ENCODE measurements at places on chromosomes 13 and 19.

DNA sequence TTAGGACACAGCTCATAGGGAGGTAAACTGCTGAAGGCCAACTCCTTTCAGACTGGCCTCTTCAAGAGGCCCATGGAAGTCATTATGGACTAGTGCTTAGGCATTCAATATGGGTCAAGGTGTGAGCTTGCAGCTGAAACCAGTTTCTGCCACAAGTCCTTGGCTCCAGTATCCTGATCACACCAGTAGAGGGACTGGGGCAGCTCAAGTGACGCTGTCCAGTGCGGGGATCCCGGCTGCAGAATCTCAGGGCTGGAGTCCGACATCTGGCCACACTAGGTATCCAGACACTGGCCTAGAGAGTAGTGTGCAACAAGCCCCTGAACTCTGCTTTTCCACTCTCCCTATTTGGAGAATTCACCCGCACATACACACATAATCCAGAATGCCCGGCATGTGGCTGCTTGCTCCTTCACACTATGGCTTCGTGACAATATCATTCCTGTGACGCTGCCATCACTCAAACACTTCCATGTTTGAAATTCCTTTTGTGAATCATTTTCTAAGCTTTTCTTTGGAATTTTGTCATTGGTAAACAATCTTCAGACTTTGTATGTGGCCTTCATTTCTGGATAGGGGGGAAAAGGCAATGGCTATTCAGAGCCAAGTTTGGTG lies 425.1 kb downstream of the EFNB2 start:
- DNase-seq: no peak

- DNase-seq: no peak
Measured at GRCh38 chr13:113091891-113092775, 13.5 kb upstream of the F7 start.

DNA sequence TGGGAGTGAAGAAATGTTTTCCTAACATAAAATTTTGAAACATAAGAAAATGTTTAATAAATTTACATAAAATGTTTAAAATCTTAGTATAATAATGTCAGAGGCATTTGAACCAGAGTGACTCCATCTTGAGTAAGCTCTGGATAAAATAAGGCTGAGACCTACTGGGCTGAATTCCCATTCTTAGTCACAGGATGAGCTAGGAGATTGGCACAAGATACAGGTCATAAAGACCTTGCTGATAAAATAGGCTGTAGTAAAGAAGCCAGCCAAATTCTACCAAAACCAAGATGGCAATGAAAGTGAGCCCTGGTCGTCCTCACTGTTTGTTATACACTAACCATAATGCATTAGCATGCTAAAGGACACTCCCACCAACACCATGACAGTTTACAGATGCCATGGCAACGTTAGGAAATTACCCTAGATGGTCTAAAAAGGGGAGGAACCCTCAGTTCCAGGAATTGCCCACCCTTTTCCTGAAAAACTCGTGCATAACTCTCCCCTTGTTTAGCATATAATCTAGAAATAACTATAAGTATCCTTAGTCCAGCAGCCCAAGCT lies 1184.0 kb downstream of the UQCRFS1 start:
- no peak for DNase-seq

GRCh38 chr13:113295776-113296175 lies 1.3 kb upstream of the LAMP1 start:
- DNase-seq: no peak

DNA sequence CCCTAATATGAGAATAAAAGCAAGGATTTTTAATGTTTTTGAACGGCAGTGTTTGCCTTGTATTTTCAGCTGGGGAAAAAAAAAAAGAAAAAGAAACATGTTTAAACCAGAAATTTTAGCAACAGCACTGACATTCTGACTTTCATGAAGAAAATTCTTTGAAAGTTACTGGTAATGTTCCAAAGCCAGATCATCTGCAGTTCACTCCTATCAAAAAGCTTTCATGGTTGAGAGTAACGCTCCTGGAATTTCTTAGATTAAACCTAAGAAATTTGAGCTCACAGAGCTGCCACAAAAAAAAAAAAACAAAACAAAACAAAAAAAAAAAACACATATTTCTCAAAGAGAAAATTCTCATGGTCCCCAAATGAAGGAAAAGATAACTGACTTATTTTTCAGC lies 1106.7 kb downstream of the EFNB2 start:
- DNase-seq: no peak

DNA sequence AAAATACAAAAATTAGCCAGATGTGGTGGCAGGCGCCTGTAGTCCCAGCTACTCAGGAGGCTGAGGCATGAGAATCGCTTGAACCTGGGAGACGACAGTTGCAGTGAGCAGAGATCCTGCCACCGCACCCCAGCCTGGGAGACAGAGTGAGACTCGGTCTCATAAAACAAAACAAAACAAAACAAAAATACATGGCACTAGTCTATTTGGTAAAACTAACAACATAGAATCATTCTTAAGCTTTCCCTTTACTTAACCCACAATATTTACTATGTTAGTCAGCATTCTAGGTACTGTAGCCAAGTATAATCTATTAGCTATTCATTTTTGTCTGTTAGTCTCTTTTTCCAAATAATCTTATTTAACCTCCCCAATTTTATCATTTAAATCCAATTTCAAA lies 1482.8 kb downstream of the SLITRK5 start:
- DNase-seq: no peak

DNA sequence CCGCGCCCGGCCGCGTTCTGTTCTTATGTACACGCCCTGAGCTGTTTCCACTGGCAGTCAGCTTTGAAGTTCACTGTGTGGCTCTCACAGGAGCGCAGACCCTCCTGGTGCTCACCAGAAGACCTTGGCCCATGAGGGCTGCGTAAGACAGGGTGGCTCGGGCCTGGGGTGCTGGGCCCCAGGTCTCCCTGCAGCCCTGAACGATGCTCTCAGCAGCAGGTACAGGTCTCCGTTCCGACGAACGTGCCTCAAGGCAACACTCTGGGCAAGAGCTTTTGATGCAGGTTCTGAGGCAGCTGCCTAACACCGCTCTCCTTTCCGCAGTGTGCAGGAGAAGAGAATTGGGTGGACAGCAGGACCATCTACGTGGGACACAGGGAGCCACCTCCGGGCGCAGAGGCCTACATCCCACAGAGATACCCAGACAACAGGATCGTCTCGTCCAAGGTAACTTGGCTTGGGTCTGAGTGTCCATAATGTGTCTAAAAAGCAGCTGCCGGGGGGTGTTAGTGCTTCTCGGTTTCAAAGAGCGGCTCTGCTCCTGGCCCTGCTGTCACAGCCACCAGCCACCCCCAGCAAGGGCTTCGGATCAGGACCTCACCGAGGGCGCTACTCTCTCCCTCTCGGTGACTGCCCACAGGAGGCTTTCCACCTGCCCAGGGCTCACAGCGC lies 95.1 kb downstream of the ATP11A start:
- DNase-seq: no peak

- no peak for DNase-seq
Measured at GRCh38 chr13:31200637-31200971, 829 bp downstream of the B3GLCT start.

- DNase-seq: no peak
Measured at GRCh38 chr19:34345947-34346351, 19.0 kb upstream of the GPI start.

Measured in vagina (tissue), 2 donors.